ENCODE measurements at places on chromosomes 1 and 21.

DNA sequence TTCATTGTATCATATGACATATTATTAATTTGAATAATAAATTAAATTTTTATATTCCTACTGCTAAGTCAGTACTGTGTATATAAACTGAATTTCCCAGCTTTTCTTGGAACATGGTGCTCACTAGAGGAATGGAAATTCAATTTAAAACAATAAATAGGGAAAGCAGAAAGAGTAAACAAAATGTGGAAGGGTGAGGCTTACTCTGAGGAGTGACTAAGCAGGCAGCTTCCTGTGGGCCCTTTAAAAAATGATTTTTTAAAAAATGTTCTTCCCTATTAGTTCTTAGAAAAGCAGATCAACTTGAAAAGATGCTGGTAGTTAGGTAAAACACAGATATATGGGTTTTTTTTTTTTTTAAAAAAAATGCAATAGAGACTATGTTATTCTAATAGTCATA, 49.5 kb upstream of the S1PR1 start:
- DNase-seq: no peak

DNA sequence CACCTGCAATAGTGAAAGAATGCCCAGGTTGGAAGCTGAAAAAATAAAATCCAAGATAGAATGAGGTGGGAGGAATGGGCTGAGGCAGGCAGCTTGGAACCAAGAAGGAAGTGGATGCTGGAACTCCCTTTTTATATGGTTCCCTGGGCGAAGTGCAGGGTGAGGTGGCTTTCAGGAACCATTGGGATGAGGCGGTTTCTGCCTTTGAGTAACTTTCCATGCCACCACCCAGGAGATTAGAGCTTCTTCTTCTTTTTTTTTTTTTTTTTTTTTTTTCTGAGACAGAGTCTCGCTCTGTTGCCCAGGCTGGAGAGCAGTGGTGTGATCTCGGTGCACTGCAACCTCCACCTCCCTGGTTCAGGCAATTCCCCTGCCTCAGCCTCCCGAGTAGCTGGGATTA, 17.8 kb upstream of the MRPS6 start:
- no peak for DNase-seq

DNA sequence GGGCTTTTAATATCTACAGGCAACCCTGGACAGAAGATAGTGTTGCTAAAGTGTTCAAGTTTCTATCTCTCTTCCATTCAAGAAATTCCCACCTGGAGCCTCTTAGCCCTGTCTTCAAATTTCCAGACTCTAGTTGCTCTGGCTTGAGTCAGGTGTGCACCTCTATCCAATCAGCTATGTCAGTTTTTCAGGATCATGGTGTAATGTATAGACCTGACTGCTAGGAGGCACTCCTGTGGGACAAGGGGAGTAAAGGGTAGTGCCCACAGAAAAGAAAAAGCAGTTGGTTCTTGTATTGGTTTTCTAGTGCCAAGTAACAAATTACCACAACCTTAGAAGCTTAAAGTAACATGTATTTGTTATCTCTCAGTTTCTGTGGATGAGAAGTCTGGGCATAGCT, 6.2 kb upstream of the ZRANB2 start:
- DNase-seq: no peak

DNA sequence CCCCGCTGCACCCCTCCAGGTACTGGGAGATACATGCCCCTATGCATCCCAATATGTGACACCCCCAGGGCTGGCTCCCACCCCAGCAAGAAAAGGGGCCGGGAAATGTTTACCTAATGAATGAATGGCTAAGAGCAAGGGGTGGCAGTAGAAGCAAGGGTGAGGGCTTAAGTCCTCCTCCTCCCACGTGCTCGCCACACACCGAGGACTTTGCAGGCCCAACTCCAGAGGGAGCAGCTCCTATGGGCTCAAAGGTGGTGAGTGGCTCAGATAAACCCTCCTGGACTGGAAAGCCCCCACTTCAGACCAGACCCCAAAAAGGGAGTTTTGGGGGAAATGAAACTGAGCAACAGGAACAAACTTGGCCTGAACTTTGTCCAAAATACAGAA, 11.4 kb downstream of the SLC45A3 start:
- no peak for DNase-seq

GRCh38 chr1:219582296-219582695, 30.6 kb downstream of the ZC3H11B start:
- no peak for DNase-seq

DNA sequence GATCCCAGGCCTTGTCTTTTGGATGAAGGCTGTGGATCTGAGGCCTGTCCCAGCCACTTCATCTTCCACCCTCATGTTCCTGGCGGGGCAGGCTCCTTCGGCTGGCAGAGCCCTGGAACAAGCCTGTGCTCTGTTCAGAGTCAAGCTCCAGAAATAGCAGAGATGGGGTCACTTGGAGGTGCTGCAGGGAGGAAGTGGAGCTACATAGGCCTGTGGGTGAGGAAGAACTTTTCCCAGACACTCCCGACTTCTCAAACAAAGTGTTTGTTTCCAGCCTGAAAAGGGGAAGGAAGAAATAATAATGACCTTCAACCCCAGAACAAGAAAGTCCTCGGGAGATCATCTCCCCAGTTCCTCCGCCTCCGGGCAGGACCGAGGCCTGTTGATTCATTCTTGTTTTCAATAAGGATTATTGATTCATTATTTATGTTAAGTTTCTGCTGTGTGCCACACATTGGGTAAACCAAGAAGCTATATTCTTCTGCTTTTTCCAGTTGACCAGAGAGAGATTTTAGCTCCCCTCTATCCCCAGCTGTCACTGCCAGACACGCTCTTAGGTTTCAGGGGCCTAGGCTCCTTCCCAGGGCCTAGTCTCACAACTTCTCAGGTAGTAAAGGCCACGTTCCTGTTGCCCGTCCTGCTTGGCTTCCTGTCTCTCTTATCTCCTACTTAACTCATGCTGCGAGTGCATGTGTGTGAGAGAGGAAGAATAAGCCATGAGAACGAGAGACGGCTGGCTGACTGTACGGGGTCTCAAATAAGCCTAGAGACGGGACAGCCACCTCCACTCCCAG, 16.9 kb downstream of the IKBKE start:
- no peak for DNase-seq

DNA sequence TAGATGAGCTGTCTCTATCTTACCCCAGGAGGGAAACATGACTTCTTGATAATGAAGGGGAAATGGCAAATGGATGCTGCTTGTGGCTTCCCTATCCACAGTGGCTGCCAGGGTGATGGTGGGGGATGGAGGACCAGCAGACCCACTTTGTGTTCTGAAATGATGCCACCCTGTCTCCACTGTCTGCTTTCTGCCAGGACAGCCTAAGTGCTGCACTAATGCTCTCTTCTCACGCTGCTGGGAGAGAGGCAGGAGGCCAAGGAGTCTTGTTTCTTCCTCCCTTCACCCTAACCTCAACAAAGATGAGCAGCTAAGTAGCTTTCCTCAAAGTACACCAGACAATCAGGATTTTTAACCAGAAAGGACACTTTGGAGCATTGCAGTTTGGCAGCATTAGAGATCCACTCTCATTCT, 36.6 kb downstream of the XCL1 start:
- no peak for DNase-seq

GRCh38 chr1:18907021-18907916, 4.9 kb upstream of the ALDH4A1 start:
- peak; percentile 63 for DNase-seq

- DNase-seq: no peak
Measured at GRCh38 chr1:74790453-74790852, 57.5 kb downstream of the TYW3 start.

- DNase-seq: no peak
Measured at GRCh38 chr1:29958271-29958670, 721.9 kb downstream of the PTPRU start.

All from HuH-7 (cell line).